ENCODE measurements at places on chromosomes 7 and 10.

DNA sequence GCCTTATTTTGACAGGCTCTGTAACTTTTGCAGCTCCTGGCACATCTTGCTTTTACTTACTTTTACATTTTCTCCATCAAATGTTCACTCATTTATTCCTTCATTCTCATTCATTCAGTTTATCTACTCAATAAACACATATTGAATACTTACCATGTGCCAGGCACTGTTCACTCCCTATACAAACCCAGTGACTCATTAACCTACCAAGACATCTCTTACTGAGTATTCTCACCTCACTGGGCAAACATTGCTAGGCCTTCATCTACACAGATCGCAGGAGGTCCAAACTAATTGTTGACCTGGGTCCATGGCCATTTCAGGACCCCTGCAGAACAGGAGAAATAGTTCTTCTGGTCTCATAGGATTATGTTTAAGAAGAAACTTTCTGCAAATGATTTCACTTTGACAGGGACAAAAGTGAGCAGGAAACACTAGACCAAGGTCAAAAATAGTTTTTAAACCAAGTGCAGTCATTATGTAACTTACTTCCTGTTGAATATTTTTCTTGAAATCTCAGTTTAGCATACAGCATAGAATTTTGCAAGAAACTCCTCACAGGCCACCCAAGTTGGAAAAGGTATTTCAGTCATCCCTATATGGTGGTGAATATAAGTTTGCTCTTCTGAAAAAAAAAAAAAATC is 17.6 kb downstream of the SLC26A4 start:
- DNase-seq, result no peak

DNA sequence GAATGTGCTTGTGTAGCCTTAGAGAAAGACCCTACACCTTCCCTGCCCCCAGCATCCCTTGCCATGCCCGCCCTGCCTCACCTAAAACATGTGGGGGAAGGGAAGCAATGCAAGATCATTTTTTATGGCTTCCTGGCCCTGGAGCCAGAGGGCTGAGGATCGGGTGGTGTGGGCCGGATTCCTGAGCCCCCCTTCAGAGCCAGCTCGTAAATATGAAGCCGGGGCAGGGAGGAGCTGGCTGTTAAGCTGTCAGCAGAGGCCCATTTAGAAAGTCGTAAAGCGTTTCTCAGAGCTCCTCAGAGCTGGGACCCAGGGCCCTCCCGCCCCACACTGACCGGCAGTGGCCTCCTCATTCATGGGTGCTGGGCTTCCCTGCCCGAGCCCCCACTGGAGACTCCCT is 23.9 kb downstream of the UNC5B start:
- no peak for DNase-seq

GRCh38 chr10:79446758-79447084 is 1.3 kb upstream of the ZCCHC24 start:
- no peak for DNase-seq

DNA sequence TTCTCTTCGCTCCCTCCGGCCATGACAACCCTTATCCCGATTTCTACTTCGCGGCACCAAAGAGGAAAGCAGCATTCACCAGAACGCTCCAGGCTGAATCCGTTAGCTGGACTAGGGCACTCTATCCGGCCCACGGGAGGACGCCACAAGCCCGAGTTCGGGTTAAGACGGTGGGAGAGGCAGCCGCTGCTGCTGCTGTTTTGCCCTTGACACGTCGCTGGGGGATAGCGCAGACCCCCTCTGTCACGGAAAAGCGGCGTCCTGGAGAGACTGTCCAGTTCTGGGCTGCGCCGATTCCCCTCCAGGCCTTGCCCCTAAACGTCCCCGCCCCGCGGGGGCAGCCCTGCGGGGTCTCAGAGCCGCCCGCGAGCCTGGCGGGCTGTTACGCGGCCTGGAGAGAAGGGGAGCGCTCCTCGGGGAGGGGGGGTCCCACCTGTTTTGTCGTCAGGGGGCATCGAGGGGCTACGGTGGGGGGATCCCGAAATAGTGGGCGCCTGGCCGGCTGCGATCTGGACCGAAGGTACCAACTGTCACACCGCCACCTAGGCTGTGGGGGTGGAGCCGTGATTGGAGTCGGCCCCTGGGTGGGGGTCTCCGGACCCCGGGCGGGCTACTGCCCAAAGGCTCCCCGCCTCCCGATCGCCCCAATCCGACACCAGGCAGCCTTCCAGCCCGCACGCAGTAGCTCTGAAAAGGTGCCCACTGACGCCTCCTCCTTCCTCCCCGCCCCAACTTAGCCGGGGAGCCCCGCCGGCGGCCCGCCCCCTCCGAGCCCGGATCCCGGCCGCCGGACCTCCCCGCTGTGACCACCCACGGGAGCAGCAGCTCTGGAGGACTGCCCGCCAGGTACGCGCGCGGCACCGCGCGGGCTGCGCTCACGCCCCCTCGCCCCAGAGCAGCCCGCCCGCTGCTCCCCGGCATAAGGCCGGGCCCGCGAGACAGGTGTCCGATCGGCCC is 772 bp downstream of the SGMS1 start:
- DNase-seq, result peak; percentile 41

GRCh38 chr10:49299816-49300139 is 808 bp downstream of the C10orf71 start:
- DNase-seq, result no peak

GRCh38 chr10:132397671-132398565 is 918 bp downstream of the PWWP2B start:
- DNase-seq, result no peak

- no peak for DNase-seq
Measured at GRCh38 chr10:101783736-101784118, 481 bp upstream of the NPM3 start.

- no peak for DNase-seq
Measured at GRCh38 chr7:124918662-124919061, 11.0 kb downstream of the POT1 start.

- no peak for DNase-seq
Measured at GRCh38 chr10:22624287-22624738, 90.1 kb downstream of the PIP4K2A start.

All from effector memory CD8-positive, alpha-beta T cell (primary cell).